ENCODE measurements at places on chromosomes 6 and 20.

GRCh38 chr20:12750221-12750620 is 258.6 kb upstream of the SPTLC3 start:
- no peak for DNase-seq

DNA sequence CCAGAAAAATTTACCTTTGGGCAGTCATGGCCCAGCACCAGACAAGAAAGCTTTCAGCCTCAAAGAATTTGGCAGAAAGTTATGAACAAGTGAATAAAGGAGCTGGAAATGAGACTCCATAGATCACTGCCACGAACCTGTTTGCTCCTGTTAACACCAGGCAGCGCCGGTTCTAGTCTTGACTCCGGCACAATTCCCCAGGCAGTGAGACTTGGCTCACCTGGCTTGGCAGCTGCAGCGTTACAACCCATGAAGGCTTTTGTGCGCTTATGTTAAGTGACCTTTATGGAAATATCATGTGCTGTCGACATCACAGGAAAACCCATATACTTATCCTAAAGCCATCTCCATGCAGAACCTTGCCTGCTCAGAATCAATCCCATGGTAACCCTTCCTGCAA is 22.2 kb upstream of the FOXC1 start:
- DNase-seq: no peak

- DNase-seq: no peak
Observed at GRCh38 chr6:107418118-107418517, 41.2 kb downstream of the PDSS2 start.

DNA sequence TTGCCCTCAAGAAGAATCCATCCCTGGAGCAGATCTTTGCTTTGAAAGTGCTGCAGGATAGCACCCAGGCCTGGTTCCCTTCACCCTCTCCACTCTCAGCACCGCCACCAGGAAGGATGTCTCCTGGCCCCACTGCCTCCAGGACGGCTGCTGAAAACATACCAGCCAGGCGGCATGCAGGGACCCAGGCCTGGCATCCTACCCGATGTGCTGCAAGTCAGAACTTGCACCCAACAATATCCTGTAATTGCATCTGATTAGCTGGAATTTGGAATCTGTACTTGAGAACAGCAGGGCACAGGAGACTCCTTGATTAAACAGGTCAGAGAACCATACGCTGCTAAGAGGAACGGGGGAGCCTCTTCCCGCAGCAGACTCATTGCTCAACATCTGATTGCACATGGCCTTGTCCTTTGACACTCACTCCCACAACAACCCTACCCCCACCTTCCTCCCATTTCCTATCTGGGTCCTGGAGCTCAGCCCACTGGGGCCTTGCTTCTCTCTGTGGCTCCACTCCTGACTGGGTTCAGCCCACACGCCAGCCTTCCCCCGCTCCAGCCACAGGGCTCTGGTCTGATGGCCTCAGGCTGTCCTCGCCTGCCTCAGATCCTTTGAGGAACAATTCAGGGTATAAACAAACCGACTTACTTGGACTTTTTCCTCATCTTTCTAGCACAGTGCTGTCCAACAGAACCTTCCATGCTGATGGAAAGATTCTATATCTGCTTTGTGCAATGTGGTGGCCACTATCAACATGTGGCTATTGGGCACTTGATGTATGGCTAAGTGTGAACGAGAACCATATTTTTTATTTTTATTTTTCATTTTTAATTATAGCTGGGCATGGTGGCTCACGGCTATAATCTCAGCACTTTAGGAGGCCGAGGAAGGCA is 78.0 kb downstream of the FGD2 start:
- DNase-seq: peak; percentile 86

GRCh38 chr6:298233-299103 is 6.2 kb downstream of the DUSP22 start:
- DNase-seq: no peak

DNA sequence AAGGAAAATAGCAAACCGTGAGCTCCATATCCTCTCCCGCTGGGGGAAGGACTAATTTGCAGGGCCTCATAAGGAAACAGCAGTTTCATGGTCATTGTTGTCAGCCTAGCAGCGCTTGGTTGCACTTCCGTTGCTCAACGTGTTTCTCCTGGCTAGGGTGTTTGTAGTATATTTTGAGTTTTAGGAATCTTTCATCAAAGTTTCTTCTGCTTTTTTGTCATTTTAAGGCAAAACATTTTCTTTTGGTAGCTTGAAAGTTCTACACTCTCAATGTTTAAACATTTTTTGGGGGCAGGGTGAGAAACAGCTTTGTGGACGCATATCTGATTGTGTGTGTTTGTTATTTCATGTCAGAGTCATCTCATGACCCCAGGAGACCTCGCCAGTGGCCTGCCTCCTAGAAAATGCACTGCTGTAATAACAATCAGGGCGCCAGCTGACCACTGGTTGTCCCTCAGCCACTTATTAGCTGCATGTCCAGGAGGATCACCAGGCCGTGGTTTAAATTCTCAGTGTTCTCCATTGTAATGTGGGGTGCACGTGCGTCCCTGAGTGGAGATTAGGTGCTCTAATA is 20.6 kb downstream of the JARID2 start:
- DNase-seq: no peak

GRCh38 chr6:132067286-132067685 is 116.1 kb upstream of the CCN2 start:
- DNase-seq: no peak

DNA sequence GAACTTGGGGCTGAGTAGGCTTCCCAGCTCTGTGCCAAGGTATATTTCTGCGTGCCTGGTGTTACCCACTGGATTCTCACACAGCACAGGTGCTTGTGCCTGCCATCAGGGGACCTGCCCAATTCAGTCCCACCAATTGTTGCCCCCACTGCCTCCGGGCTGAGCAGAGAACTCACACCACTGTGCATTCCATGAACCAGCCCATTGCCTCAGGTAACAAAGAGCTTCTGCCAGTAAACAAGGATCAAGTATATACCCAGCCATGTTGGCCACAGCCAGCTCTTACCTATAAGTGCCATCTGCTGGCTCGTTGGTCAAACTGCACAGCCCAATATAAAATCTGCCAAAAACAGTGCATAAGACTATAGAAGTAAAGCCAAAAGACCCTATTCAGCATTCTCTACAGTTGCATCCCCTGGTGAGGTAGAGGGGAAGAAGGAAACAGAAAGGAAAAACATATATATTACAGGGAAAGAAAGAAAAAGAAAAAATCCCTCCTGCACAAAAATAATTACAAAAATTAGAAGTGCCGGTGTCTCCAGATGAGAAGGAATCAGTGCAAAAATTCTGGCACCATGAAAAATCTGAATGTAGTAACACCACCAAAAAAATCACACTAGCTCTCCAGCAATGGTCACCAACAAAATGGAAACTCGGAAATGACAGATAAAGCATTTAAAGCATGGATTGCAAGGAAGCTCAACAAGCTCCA is 241.4 kb downstream of the IBTK start:
- DNase-seq: no peak

DNA sequence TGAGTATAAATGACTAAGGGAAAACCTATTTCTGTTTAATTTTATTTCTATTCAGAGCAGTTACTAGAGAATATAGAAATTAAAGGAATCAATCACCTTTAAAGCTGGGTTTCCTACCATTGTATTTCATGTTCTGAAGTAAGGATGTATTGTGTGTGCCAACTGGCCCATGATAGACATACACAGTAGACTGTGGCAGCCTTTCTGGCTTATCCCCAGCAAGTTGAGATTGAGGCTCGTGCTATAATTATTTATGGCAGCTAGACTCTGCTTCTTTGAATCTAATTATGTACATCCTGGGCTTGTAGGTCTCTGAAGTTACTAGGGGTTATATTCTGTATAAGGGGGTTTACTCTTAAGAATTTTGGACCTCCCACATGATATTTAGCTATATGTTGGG is 44.4 kb downstream of the ZNF292 start:
- DNase-seq: no peak

All from spleen (tissue), 13 donors.